ENCODE measurements at places on chromosomes 1 and 21.

DNA sequence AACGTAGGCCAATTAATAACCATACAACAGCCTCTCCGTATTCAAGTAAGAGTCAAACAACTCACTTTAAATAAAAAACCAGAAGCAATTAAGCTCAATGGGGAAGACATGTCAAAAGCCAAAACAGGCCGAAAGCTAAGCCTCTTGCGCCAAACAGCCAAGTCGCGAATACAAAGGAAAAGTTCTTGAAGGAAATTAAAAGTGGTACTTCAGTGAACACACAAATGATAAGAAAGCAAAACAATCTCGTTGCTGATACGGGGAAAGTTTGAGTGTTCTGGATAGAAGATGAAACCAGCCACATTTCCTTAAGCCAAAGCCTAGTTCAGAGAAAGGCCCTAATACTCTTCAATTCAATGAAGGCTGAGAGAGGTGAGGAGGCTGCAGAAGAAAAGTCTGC lies 53.4 kb downstream of the SIPA1L2 start:
- DNase-seq = no peak

DNA sequence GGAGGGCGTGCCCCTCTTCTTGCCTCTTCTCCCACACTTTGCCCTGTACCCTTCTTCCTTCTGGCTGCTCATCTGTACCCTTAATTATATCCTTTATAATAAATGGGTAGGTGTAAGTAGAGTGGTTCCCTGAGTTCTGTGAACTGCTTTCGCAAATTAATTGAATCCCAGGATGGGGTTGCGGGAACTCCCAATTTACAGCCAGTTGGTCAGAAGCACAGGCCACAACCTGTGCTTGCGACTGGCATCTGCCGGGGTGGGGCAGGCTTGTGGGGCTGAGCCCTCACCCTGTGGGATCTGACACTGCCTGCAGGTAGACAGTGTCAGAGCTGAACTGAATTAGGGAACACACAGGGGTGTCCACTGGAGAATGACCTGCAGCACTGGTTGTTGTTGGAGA lies 244.9 kb downstream of the KCNJ6 start:
- DNase-seq = no peak

DNA sequence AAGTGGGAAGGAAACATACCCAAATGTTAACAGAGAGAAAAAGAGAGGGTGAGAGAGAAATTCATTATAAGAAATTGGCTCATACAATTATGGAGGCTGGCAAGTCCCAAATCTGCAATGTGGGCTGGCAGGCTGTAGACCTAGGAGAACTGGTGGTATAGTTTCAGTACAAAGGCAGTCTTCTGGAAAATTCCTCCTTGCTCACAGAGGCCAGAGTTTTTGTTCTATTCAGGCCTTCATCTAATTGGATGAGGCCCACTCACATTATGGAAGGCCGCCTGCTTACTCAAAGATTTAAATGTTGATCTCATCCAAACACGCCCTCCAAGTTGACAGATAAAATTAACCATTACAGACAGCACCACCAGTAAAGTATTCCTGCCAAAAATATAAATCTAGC lies 36.1 kb upstream of the CAPZB start:
- no peak for DNase-seq

DNA sequence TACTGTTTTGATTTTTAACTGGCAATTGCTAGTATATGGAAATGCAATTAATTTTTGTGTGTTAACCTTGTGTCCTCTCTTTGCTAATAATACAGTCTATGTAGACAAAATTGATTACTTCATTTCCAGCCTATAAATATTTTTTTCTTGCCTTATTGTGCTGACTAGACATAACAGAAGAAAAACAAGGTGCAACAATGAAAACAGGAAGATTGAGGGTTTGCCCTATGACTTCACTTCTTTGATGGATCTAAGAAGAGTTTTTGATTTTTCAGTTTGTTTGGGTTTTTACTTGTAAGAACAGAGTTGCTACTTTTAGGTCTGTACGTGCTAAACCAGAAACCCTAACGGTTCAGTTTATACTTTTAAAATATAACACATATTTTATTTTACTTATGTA lies 8.5 kb upstream of the CNIH4 start:
- no peak for DNase-seq

- no peak for DNase-seq
These were observed 1.5 kb downstream of the DENND2C start for GRCh38 chr1:114668373-114668772.

DNA sequence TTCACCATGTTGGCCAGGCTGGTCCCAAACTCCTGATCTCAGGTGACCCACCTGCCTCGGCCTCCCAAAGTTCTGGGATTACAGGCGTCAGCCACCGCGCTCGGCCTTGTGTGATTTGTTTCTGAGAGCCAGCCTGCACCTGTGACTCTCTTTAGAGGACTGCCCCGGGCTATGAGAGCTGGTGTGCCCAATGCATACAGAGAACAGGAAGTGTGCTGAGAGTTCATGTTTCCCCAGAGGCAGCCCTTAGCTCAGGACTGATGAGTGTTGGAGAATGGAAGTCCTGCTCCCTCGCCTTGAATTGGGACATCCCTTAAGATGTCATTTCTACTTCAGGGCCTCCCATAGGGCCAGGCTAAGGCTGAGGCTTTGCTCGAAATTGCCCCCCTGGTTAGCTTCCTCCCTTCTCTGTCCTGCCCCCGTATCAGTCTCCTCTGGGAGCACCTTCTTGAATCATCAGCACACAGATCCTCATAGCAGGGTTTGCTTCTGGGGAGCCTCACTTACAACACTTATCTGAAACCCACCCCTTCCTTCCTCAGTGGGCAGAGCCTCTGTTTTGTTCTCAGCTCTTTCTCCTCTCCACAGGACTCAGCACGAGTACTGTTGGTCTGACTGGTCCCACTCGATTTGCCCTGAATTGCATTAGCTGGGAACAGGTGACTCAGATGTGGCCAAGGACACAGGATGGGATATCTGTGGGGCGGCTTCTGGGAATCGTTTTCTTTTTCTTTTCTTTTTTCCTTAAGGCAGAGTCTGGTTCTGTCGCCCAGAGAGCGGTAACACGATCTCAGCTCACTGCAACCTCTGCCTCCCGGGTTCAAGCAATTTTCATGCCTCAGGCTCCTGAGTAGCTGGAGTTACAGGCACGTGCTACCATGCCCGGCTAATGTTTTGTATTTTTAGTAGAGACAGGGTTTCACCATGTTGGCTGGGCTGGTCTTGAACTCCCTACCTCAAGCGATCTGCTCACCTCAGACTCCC lies 80.1 kb downstream of the UBIAD1 start:
- no peak for DNase-seq

- DNase-seq = no peak
These were observed 52.0 kb downstream of the PRDM16 start for GRCh38 chr1:3120994-3121393.

- no peak for DNase-seq
These were observed 28.3 kb downstream of the PRMT2 start for GRCh38 chr21:46663754-46664153.

GRCh38 chr1:45456531-45456930 lies 34.4 kb downstream of the TESK2 start:
- no peak for DNase-seq

DNA sequence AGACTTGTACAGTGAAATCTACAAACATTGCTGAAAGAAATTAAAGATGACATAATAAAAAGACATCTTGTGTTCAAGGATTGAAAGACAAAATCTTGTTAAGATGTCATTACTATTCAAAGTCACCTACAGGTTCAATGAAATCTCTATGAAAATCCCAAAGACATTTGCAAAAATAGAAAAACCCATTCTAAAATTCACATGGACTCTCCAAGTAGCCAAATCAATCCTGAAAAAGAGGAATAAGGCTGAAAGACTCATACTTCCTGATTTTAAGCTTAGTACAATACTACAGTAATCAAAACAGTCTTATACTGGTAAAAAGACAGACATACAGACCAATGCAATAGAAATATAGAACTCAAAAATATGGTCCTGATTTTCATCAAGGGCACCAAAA lies 78.6 kb downstream of the PCSK9 start:
- DNase-seq = no peak

GRCh38 chr1:9128520-9129265 lies at the start of gene GPR157:
GPR157 (minus strand) TSS chr1:9129102; CDS start chr1:9129027, 75 bp downstream.
- peak; percentile 70 for DNase-seq

DNA sequence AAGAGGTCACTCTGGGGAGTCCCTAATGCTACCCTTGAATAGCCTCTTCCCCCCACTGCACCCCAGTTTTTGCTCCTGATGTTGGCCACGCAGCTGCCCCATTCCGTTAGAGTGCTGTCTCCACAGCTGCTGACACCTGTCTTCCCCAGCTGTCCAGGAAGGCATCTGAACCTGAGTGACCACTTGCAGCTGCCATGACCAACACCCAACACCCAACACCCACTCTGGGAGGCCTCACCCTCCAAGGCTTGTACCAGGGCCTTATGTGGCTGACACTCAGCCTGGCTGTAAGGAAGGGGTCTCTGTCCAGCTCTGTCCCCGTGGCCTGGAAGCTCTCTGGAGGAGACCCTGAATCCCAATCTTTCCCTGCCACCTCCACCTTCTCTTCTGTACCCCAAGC lies 26.7 kb upstream of the LDLRAP1 start:
- DNase-seq = no peak

- DNase-seq = no peak
These were observed 106.3 kb upstream of the LBR start for GRCh38 chr1:225534135-225534534.

DNA sequence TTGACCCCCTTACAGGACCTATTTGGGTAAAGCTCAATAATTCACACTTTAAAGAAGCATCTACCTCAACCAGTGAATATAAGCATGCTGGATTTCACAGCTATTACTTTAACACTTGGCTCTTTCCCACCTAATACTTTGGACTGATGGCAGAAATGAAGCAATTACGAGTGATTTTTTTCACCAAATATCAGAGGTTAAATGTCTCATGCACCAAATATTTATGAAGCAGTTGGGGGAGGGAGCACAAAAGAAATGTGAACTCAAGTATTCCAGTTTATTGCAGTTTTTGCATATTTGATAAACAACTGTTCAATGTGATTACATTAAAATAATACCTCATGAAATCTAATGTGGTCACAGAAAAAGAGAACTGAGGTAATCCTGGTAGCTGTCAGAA lies 223.6 kb downstream of the LRRC7 start:
- no peak for DNase-seq

DNA sequence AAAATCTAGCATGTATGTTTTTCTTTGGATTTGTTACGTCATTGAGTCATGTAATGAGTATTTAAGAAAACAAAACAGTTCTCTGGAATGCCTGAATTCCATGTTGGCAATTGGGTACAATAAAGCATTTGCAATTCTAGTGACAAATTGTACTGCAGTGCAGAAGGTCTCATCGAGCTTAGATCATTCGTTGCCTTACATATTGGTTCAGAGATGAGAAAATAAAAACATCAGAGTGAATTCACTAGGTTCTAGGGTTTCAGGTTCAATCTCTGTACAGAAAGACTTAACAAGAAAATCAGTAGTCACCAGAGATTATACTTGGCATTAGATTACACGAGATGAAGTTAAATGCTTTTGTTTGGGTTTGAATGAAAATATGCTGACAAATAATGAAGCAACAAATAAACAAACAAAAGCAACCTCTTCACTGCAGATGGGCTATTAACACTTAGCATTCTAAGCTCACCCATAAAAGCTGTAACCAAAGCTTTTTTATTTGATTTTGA lies 124.7 kb downstream of the RYR2 start:
- no peak for DNase-seq

GRCh38 chr1:203468326-203468725 lies 7.3 kb upstream of the PRELP start:
- DNase-seq = no peak

- no peak for DNase-seq
These were observed 33.6 kb downstream of the LMO4 start for GRCh38 chr1:87362063-87362833.

DNA sequence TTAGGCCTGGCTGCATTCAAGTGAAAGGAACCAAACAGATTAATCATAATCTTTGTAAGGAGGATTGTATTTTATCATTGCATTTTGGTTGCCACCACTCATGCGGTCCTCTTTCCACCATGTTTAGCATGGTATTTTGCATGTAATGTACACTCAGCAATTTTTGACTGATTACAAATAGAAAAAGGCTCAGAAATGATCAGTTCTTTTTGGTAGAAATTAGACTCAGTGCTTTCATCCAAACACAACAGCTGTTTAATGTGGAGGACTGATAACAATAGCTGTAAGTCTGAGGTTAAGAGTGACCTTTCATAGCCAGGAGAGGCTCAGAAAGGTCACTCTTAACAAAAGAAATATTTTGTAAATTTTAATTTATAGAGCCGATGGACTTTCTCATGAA lies 25.3 kb upstream of the DPH5 start:
- no peak for DNase-seq

- no peak for DNase-seq
These were observed 16.2 kb upstream of the MAB21L3 start for GRCh38 chr1:116095027-116095426.

GRCh38 chr1:47436979-47437446 lies 831 bp upstream of the FOXD2 start:
- no peak for DNase-seq

DNA sequence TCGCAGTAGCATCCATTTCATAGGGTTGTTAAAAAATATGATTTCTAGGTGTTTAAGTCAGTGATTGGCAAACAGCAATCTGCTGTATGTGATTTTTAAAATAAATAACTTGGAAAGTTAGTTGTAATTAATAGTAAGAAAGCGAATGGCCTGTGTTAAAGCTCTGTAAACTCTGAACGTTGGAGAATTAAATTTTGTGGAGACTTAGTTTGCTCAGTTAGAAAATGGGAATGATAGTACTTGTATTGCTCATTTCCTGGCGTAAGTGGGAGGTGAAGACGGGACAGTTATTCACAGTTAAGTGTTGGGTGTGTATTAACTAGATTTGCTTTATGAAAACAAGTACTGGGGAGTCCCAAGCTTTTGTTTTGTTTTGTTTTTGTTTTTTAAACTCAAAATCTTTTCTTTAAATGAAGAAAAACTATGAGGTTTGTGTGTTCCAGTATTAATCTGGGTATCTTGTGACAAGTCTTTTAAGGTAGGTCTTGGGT lies 995 bp downstream of the CACYBP start:
- DNase-seq = no peak

- DNase-seq = no peak
These were observed 312.2 kb downstream of the MATN1 start for GRCh38 chr1:30411206-30411605.

- DNase-seq = no peak
These were observed 20.4 kb upstream of the FGGY start for GRCh38 chr1:59276439-59276851.

- no peak for DNase-seq
These were observed 8.0 kb upstream of the MACF1 start for GRCh38 chr1:39196244-39197215.

DNA sequence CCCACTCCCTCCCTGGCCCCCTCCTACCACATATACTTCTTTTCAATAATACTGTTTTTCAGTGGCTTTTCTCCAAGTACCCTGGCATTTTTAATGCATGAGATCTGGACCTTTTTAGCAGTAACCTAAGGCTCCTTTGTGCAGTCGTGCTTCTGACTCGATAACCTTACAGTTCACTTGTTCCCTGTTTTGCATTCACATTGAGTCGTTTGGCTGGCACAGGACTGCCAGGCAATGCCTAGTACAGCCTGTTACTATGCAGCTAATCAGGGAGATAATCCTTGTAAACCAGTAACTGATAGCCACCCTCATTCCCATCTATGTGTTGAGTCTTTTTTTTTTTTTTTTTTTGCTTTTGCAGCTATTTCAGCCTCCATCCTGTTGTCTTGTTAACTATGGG lies 3.7 kb downstream of the ATP1B1 start:
- DNase-seq = no peak

All from HCT116 (cell line).